ENCODE measurements at places on chromosomes 1 and 21.

DNA sequence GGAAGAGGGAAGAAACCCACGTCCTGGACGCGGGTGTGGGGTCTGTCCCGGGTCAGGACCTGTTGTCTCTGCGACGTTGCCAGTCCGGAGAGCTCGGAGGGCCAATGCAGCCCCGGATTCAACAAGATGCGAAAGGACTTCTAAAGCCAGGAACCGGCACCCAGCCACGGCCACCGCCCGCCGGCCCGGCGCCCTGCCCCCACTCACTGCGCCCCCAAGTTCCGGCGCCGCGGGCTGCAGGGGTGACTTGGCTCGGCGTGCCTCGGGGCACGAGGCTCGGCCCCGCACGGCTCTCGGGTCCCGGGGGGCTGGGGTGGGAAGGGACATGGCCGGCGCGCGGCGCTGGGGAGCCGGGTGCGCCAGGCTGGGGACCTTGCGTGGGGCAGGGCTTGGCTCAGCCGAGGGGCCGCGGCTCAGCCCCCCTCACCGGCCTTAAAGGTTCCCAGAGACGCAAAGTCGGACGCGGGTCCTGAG is 51.8 kb upstream of the H6PD start:
- DNase-seq: no peak

DNA sequence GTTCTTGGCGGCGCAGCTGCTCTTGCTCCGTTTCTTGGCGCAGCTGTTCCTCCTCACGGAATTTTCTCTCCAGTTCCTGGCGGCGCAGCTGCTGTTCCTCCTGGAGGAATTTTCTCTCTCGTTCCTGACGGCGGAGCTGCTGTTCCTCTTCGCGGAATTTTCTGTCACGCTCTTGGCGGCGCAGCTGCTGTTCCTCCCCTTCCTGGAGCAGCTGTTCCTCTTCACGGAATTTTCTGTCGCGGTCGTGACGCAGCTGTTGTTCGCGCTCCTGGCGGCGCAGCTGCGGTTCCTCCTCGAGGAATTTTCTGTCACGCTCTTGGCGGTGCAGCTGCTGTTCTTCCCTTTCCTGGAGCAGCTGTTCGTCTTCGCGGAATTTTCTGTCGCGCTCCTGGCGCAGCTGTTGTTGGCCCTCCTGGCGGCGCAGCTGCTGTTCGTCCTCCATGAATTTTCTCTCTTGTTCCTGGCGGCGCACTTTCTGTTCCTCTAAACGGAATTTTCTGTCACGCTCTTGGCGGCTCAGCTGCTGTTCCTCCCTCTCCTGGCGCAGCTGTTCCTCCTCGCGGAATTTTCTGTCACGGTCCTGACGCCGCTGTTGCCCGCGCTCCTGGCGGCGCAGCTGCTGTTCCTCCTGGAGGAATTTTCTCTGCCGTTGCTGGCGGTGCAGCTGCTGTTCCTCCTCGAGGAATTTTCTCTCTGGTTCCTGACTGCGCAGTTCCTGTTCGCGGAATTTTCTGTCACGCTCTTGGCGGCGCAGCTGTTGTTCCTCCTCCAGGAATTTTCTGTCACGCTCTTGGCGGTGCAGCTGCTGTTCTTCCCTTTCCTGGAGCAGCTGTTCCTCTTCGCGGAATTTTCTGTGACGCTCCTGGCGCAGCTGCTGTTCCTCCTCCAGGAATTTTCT is 7.0 kb downstream of the TCHH start:
- no peak for DNase-seq

DNA sequence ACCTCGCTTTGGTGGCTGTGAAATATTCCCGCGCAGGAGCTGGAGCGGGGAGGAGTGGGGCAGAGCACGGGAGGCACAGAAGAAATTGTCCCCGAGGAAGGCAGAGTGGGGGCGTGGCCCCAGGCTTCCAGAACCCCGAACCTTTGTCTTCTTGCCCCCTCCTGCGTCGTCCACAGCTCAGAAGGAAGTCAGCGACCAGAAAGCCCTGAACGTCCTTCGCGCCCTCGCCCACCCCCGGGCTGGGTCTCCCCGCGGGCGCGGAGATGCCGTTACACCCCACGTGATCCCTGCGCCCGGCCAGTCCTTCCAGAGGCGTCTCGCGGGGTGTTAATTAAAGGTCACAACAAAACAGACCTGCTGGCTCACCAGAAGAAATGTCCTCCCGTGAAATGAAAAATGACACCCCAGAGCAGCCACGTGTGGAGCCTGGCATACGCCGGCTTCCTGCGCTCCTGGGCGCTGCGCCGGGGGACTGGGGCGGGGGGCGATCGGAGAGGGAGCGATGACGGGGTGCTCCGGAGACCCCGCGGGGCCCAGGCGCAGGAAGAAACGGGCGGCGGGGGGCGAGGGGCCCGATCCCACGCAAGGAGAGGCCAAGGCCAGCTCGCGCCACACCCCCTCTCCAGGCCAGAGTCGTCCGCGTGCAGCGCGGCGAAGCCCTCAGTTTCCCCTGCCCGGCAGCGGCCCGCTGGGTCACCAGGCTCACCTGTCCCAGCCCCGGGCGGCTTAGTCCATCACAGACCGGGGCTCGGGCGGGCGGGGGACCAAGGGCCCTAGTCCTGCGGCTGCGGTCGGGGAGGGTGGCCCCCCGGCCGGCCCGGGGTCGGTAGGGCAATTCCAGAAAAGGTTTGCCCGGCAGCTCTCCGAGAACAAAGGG is 995 bp upstream of the KIF26B start:
- DNase-seq: no peak

DNA sequence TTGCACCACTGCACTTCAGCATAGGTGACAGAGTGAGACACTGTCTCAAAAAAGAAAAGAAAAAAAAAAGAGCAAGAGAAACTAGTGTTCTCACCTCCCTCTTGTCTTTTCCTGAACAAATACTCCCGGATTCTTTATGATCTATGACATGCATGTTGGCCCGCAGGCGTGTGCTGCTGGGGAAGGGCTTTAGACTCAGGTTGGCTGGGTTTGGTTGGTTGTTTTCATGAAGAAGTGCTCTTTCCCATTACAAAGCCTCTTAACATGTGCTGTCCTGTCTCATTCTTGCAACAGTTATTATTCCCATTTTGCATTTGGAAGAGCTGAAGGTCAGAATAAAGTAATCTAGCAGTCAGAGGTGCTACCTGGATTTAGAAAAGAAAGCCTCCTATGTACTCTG is 79.5 kb downstream of the TRABD2B start:
- DNase-seq: no peak

GRCh38 chr1:39892601-39893595 is 8.8 kb downstream of the MYCL start:
- DNase-seq: peak; percentile 37

- DNase-seq: no peak
Observed at GRCh38 chr21:41783476-41784180, 16.8 kb upstream of the RIPK4 start.

DNA sequence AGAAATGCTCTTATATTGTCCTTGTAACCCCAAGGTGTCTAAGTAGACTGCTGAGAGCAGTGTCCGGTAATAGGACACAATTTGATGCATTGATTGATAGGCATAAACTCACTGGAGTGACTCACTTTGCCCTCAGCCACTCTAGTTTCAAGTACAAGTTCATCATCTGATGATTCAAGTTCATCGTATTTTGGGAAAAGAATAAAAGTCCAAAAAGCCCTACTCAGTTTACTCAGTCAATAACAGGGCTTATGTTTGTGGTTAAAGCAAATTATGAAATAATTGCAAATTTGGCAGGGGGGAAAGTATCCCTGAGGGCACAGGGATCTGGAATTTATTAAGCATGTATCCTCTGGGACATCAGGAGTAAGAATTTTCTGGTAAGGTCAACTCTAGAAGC is 7.6 kb upstream of the ATF3 start:
- DNase-seq: no peak

GRCh38 chr1:219281831-219282230 is 108.2 kb downstream of the LYPLAL1 start:
- DNase-seq: no peak

GRCh38 chr1:57319165-57319564 is 104.7 kb downstream of the DAB1 start:
- peak; percentile 9 for DNase-seq

GRCh38 chr1:49626472-49626871 is 397.3 kb downstream of the AGBL4 start:
- DNase-seq: no peak

DNA sequence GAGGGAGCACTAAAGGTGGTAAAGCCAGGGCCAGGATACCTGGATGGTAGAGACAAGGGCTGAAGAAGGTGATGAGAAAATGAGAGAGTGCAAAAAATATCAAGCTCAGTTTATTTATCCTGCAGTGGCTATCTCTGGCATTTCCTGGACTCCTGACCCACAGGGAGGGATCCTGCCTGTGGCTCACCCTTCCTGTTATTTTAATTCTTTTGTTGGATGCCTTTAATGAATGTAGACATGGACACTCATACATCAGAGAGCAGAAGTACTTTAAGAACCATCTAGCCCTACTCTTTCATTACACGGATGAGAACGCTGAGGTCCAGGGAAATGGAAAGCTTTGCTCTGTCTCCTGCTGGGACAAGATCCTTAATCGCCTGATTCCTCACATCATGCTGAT is 20.6 kb downstream of the JUN start:
- no peak for DNase-seq

DNA sequence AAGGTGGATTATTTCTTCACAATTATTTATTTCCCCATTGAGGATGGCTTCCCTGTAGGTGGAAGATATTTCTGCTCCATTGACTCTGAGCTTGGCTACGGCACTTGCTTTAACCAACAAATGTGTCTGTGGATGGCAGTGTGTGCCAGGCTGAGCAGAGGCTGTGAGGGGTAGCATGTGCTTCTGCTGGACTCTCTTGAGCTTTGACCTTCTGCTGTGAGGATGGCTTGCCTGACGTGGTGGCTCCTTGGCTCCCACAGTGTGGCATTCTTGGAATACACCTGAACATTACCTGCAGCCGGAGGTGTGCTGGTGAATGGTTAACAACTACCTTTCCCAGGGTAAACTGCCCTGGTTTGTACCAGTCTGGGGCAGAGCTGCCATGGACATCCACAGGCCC is 46.8 kb downstream of the WDR3 start:
- DNase-seq: no peak

All from skeletal muscle cell (primary cell).